ENCODE measurements at places on chromosomes 16 and 17.

DNA sequence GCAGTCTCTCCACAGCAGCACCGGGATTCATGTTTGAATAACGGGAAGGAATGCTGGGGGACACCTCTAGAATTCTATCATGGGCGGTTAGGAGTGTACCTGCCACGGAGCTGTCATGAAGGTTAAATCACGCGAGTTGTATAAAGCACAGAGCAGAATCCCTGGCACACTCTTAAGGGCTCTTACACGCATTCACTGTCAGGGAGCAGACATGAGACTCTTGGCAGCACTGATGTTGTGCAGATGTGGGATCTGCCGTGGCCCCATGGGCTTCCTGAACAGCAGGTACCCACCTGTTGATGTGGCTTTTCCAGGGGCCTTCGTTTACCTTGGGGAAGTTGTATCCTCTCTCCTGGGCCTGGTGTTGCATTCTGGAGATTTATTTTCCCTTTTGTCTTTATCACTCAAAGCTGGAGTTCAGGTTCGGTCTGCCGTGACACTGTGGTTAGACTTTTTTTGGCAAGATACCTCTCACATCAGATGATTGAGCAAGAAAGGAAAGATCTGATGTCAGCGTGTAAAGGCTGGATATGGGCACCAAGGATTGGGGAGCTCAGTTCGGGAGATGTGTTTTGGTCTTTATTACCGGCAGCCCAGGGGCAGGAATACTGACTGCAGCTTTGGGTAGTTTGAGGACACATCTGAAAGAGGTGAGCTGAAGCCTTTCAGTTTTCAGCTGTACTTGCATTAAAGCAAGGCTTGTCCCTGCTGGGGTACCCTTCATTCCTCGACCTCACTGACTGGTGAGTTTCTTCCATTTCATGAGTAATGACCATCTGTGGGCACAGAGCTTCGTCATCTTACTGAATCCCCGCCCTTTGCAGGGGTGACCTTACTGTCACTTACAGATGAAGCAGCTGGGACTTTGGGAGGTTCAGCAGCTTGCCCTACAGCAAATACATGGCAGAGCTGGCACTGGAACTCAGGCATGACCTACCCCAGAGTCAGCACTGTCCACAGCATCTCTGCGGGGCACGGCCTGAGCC lies 19.3 kb downstream of the KNOP1 start:
- no peak for ATAC-seq

GRCh38 chr16:11750056-11750455 lies 7.4 kb upstream of the TXNDC11 start:
- ATAC-seq: no peak

GRCh38 chr17:55272711-55273578 lies 8.2 kb downstream of the HLF start:
- ATAC-seq: no peak

GRCh38 chr17:20095336-20096080 lies 86.3 kb downstream of the SPECC1 start:
- ATAC-seq: no peak

GRCh38 chr16:4373356-4373908 lies 1.8 kb downstream of the VASN start:
- no peak for ATAC-seq

- no peak for ATAC-seq
Observed at GRCh38 chr16:12358898-12359297, 382.4 kb downstream of the SNX29 start.
